ENCODE measurements at places on chromosomes 3 and 15.

GRCh38 chr3:24472358-24472757, 22.3 kb downstream of the THRB start:
- no peak for DNase-seq

DNA sequence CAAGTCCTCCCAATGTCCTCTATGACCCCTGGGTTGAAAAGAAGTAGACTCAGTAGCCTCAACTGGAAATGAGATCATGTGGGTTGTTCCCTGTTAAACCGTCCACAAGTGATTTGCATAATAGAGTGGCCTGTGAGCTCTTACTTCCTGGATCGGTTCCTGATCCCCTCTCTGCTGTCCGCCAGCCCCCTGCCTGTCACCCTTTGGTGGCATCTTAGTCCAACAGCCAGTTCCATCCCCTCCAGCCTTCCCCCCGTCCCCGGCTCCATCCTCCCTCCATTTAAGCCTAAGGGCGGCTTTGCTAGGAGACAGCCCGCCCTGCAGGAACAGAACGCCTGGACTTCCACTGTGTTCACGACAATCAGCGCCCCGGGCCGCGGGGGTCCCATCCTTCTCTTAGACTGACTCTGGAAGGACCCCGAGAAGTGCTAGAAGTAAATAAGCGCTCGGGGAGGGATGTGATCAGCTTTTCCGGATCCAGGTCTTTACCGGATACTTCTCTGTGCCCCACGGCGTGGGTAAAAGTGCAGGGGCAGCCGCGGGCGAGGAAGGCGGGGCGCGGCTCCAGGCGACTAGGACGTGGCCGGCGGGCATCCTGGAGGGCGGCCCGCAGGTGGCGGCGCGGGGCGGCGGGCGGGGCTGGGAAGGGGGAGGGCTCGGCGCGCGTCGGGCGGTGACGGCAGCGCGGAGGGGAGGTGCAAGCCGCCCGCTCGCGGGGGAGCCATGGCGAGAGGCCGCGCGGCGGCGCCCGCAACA, 51.2 kb upstream of the ULK4 start:
- peak; percentile 87 for DNase-seq

GRCh38 chr15:60973637-60974415, 255.3 kb downstream of the RORA start:
- peak; percentile 42 for DNase-seq

- no peak for DNase-seq
Measured at GRCh38 chr15:42504631-42505030, 9.2 kb downstream of the SNAP23 start.

DNA sequence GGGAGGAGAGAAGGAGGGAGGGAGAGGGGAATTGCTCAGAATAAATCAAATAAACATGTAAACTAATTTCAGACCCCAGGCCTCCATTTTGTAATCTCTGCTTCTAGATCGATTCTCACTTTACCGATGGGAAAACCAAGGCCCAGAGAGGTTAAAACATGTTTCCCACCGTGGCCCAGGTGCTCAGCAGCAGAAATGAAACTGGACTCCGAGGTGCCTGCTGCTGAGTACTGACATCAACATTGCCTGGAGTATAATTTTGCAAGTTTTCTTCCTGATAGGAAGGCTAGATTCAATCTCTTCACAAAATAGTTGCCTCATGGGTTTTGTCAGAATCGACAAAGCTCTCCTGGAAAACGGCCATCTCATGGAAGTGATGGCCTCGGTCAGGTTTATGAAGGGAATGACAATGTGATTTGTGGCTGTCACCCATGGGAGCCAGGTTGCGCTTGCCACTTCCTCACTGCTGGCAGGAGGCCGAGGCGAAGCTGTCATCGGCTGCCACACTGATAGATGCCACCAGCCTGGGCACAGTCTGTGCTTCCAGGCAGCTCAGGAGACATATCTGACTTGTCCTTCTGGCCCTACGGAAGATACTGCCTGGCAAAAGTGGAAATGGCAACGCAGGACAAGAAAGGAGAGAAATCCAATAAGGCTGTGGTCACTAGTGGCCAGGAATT, 133.1 kb upstream of the LRRN1 start:
- no peak for DNase-seq

GRCh38 chr3:45964139-45964538, 20.9 kb downstream of the CXCR6 start:
- no peak for DNase-seq

DNA sequence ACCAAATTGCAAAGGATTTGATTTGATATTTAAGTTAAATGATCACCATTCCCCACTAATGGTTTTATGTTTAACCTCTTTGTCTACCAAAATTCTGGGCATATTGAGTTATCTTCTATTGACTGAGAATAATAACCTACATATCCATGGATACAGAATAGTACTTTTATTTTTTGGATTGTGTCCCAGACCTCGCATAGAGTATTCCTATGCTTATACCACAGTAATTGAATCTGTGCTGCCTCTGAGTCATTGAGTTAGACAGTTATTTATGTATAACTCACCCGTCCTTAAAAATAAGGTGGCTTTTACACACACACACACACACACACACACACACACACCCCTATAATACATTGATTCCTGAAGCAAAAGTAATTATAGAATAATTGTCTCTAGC, 690.1 kb upstream of the BCHE start:
- no peak for DNase-seq

DNA sequence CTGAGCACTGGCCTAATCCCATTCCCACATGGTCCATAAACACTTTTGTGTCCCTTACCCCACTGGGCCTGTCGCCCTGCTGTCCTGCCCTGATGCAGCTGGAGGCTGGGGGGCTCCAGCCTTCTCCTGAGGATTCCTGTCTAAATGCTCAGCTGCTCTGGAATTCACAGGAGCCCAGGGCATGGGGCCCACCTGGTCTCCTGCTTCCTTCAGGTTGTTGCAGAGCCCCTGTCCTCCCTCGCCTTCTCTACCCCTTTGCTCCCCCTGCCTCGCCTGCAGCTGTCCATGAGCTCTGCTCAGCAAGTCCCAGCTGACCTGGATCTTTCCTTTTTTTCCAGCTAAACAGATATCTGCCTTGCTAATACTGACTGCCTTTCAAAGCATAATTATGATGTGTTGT, 286.9 kb downstream of the XXYLT1 start:
- no peak for DNase-seq

GRCh38 chr3:171122861-171123260, 96.3 kb upstream of the SLC2A2 start:
- no peak for DNase-seq

DNA sequence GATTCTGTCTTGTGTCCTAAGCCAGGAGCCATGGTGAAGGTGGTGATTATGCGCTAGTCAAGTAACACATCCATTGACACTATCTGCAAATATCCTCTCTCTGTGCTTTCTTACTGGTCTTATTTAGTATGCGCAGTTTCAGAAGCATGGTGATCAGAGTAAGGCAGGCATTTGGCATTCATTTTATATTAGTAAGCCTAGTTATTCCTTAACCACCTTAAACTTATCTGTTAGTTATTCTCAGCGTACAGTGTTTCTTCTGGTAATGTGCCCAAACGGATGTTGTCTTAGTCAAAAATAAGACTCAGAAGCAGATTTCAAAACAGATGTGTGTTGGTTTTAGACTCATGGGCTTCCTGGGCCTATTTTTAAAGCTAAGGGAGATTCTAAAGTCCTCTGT, 329.2 kb downstream of the GRM7 start:
- DNase-seq, result no peak

- DNase-seq, result peak; percentile 34
Measured at GRCh38 chr3:39780352-39780751, 29.1 kb upstream of the MYRIP start.

- no peak for DNase-seq
Measured at GRCh38 chr3:111667621-111668239, 72.6 kb upstream of the ZBED2 start.

DNA sequence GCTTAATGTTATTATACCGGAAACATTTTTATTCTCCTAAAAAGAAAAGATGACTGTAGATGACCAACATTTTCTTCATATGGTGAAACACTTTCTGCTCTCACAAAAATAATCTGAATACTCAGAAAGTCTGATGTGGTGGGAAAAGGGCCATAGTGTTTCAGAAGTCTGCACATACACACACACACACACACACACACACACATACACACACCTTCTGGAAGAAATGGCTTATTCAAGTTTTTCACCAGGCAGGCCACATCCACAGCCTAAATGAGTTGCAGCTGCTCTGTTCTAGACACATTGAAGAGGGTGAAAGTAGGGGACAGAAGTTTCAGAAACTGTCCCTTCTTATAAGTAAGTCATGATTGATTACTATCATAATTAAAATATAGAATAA, 220.0 kb downstream of the ZMAT3 start:
- DNase-seq, result no peak

DNA sequence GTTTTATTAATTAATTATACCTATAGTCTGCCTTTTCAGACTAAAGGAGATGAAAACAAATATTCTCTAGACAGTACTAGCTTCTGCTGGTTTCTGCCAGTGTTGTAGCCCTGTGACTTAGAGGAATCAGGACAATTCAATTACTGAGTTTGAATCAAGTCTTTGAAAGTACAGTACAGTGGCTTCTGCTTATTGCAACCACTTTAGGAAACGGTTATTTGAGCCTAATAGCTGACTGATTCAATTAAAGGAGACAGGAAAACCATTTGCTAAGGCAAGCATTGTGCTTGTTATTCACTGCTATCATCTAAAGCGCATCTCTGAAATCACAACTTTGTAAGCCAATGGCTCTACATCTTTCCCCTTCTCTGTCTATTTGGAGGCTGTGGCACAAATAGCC, 90.1 kb upstream of the ARL6 start:
- no peak for DNase-seq

DNA sequence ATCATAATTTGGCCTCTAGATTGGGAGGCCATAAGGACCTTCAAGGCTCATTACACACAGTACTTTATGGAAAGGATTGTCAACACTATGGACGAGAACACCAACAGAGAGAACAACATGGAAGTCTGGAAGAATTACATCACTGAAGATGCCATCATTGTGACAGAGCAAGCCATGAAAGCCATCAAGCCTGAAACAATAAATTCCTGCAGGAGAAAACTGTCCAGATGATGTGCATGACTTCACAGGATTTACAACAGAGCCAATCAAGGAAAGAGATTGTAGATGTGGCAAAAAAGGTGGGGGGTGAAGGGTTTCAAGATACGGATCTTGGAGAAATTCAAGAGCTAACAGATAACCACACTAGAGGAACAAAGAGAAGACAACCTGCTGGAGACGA, 15.9 kb downstream of the IL17RB start:
- DNase-seq, result no peak

GRCh38 chr15:82663186-82663600, 16.0 kb upstream of the CPEB1 start:
- DNase-seq, result peak; percentile 90

DNA sequence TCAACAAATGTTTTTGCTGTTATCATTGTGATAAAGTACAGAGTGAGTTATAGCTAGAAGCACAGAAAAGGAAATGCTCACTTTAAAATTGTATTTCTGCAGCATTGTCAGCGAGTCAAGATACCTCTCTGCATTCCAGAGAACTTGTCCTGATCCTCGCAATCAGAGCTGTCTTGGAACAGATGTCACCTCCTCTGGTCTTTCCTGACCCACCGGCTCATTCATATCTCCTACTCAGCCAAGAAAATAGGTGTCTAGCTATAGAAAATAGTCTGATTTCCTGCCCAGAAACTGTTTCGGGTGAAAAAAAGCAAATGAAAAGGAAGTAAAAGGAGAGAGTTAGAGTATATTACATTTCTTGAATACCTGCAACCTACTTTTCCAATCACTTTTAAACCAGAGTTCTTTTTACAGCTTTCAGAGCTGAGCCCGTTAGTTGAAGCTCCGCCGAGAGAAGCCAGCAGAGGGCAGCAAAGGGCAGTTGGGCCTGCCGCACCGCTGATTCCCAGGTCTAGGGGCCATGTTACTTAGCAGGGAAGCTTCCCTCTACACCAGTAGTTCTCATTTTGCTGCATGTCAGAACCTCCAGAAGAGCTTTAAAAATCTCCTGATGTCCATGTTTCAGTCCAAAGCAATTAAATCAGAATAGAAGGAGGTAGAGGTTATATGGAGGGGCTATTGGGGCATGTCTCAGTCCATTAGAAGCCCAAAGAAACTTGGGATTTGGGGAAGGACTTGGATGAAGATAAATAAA, 185.7 kb upstream of the THRB start:
- peak; percentile 80 for DNase-seq

- no peak for DNase-seq
Measured at GRCh38 chr15:33442449-33442848, 131.7 kb downstream of the RYR3 start.

DNA sequence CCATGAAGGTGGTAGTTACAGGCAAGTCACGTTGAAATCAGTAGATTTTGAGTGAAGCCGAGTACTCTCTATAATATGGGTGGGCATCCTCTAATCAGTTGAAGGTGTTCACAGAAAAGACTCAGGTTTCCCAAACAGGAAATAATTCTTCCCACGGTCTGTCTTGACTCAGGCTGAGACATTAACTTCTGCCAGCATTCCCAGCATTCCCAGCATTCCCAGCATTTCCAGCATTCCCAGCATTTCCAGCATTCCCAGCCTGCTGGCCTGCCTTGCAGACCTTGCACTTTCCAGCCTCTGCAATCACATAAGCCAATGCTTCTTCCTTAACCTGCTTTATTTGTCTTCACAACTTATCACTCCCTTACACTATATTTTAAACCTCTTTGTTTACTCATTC, 542.3 kb upstream of the ROBO2 start:
- peak; percentile 69 for DNase-seq

GRCh38 chr3:101925564-101925963, 76.2 kb downstream of the NFKBIZ start:
- DNase-seq, result no peak

DNA sequence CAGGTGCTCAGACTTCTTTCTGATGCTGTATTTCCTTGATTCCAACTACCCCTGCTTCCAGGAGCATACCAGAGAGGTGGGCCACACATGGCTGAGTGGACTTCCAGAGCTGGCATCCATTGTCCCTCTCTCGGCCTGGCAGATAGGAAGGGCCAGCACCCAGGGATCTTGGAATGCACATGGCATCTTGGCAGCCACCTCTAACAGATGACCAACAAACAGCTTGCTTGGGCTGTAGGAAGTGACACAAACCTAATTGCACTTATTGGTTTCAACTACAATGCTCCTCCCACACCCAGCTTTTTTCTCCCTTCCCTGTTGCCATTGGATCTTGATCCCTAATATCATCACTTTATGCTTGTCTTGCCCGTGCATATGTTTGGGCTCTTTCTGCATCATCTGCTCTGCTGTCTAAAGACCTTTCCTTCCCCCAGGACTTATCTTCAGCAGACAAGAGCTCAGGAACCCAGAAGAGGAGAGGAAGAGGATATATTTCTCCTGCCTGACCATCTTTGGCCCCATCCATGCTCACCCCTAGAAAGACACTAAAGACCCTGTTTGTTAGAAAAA, 294.6 kb downstream of the NTRK3 start:
- no peak for DNase-seq

DNA sequence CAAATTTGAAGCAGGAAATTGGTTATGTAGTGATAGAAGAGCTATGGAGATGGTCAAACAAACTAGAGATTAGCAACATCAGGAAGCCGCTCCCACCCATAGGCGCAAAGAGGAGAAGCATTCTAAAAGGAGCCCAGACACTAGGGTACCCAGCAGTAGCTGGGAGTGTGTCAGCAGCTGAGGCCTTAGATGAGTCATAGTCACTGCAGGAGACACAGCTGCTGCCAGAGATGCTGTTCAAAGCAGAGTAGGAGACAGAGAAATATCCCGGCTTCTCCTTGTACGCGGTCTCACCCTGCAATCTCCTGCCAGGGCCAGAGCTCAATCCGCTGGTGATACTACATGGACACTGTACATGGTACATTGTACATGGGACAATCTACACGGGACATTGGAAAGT, 61.9 kb downstream of the VGLL3 start:
- DNase-seq, result no peak

Measured in neural progenitor cell (in vitro differentiated cells).